ENCODE measurements at places on chromosomes 4 and X.

- DNase-seq: peak; percentile 50
These were observed 38.4 kb upstream of the PDLIM3 start for GRCh38 chr4:185573651-185574199.

DNA sequence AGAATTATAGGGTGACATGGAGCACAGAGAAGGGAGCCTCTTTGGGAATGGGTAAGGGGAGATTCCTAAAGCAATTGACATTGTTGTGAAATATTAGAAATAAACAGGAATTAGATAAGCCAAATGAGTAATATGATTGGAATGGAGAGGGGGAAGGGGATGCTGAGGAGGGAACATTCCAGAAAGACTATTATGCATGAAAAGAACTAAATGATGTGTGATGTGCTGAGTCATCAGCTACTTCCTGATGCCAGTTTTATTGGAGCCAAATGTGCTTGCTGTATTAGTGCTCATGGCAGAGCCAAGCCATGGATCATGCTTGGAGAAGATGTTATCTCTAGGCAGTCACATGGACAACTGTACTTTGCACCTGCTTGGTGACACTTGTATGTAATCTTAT, 189.0 kb upstream of the HCCS start:
- DNase-seq: no peak

- no peak for DNase-seq
These were observed 212.8 kb upstream of the PPARGC1A start for GRCh38 chr4:24102621-24103020.

DNA sequence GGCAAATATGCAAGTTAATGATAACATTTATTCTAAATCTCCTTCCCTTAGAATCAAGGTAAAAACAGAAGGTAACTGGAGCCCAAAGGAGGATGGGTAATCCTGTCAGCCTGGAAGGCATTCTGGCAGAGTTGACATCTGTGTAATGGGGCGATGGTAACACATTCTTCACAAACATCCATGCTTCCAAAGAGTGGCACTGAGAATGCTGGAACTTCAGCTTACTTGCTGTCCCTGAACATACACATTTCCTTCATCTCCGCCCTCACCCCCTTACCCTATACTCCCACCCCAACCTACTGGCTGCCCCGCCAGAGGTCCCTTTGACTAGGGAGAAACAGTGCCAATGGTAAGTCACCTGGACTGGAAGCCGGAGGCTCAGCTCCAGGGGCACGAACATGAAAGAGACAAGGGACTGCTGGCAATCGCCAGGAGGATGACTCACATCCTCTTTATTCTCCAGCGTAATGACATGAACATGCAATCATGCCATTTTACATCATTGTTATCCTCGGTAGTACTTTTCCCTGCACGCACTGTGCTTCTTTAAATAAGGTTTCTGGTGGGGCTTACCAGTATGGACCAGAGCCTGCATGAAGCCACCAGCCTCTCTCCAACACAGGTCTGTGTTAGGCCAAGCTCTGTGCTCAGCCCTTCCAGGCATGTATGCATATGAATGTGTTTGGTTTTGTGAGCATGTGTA, 694.2 kb upstream of the TENM3 start:
- DNase-seq: no peak

- no peak for DNase-seq
These were observed 319.6 kb upstream of the BMP3 start for GRCh38 chr4:80710748-80711451.

- no peak for DNase-seq
These were observed 21.4 kb downstream of the PHEX start for GRCh38 chrX:22053481-22053880.

DNA sequence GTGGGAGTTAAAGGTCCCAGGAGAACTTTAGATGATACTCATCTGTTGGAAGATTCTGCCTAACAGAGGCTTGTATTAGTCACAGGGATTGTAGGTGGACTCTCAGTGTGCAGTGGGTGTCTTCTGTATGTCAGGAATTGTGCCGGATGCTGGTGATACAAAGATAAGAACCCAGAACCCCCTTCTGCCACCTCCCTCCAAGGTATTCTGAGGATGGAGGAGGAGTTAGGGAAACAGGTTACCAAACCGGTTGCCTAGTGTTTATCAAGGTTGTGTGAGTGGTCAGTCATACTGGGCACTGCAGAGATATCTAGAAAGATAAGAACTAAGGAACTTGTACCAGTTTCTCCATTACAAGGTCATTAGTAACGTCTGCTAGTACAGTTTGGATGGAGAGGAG, 61.6 kb downstream of the PTTG2 start:
- no peak for DNase-seq

GRCh38 chr4:143381189-143382118, 44.8 kb downstream of the GAB1 start:
- DNase-seq: peak; percentile 87

DNA sequence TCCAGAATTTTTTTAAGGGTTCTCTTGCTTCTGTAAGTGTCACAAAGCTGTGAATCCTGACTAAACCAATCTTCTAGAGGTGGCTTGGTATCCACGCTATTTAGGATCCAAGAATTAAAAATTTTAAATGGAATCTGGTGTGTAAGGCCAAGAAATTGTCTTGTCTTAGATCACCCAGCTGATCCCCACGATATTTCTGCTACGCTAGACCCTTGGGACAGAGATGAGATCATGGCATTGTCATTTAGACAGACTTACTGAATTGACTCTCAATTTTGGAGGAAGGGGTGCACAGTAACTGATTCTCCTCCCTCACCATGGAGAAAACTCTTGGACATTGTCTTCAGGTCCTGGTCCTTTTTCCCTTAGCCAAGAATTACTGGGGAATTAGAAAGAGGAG, 5.7 kb downstream of the GPRIN3 start:
- no peak for DNase-seq

- DNase-seq: no peak
These were observed 88.2 kb downstream of the ADGRA3 start for GRCh38 chr4:22427675-22428074.

DNA sequence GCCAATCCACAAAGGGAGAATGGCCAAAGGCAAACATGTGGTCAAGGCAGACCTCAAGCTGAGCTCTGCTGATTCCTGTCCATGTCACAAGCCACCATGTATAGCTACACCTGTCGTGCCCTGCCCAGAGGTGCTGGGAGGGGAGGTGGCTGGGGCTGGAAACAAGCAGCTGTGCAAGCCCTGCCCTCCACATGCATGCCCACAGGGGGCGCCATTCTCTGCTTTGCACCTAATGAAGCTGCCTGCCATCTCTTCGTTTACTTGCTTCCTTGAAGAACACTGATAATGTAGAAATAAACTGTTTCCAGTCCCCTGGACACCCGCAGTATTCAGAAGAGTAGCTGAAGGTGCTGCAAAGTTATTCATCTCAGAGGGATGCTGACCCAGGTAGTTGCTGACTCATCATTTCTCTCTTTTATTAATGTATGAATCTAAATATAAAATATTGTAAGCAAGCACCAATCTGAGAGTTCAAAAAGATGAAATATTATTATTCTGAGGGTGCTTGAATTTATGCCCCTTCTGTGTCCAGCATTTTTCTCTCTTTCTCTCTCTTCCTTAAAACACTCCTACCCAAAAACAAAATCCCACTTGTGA, 278.6 kb downstream of the ADGRA3 start:
- DNase-seq: no peak

DNA sequence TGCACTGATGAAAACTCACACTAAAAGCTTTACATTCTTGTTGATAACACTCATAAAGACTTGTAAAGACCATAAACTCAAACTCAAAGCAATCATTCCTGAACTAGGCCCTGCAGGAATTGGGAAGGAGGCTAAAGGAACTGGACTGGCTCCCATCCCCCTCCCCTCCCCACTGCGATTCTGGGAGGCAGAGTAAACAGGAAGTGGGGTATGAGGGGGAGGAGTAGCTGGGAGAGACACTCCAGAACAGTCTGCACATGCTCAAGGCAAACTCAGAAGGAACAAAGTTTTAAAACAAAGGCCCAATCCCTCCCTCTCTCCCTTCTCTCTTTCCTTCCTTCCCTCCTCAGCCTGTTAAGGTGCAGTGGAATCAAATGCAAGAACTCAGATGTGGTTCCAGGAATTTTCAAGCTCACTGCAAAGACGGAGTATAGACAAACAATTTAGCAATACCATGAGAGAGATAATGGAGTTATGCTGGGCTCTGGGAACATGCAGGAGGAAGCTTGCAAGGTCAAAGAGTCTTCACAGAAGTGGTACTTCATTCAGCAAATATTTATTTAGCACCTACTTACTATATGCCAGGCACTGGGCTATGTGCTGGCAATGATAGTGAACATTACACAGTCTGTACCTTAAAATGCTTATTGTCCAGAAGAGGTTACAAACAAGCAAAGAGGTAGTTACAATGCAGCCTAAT, 15.9 kb downstream of the MID1IP1 start:
- DNase-seq: peak; percentile 62

DNA sequence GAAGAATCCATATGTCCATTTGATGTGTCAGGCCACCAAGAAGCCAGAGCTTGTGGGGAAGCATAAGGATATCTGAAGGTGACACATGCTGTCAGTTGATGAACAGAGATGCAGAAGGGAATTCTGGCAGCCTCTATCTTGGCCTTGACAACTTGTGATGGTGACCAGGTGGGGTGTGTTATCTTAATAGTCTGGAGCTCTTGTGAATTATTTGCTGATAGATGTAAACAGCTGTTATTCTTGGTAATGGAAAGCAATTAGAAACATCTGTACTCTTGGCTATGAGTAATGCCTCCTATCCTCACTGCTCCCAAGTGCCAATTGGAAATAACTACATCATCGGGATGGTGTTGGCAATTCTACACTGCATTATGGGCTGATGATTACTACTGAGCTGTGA, 51.9 kb downstream of the NAA11 start:
- DNase-seq: peak; percentile 42

DNA sequence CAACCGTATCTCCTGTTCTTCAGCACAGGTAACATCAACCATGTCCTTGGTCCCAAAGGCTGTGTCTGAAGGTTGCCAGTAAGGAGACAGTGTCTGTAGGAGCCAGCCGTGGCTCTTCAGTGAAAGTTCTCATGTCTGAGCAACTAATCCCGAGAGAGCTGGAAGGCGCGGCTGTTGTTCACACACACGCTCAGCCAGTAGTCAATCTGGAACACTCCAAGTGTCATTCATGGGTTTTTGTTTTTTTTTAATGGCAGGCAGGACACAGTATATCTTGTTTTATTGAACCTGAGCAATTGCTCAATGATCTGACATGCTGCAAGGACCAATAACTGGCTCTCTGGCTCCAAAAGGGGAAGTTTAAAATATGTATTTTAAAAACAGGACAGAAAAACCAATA, 48.4 kb upstream of the MAP3K15 start:
- no peak for DNase-seq

- DNase-seq: no peak
These were observed 58.5 kb upstream of the NAP1L5 start for GRCh38 chr4:88756149-88756548.

GRCh38 chrX:110304884-110305283, 13.0 kb downstream of the AMMECR1 start:
- DNase-seq: no peak

- DNase-seq: no peak
These were observed 220.7 kb upstream of the EMCN start for GRCh38 chr4:100738196-100739165.

All from left hindlimb (tissue), 1 donor.